HCT116 (cell line): ENCODE measurements at places on chromosomes 4 and X. TPM values are rescaled to one million over a fixed set of nuclear protein-coding genes. Genes with fewer than 3 reads are reported as not detected.

- no peaks in the 10 kb centered on the region for H3K27me3 ChIP-seq
- no peak for DNase-seq
- no peaks in the 10 kb centered on the region for H3K36me3 ChIP-seq
- no peaks in the 10 kb centered on the region for H3K4me1 ChIP-seq
- H3K27ac ChIP-seq = no peak overlapping the region
These were observed 185.7 kb upstream of the ATP6AP2 start for GRCh38 chrX:40395102-40395501.

- no peak overlapping the region for H3K27ac ChIP-seq
- no peak for DNase-seq
- H3K4me1 ChIP-seq = no peaks in the 10 kb centered on the region
- no peak overlapping the region for H3K4me3 ChIP-seq
- no peaks in the 10 kb centered on the region for H3K36me3 ChIP-seq
- no peaks in the 10 kb centered on the region for H3K27me3 ChIP-seq
These were observed 46.3 kb downstream of the ARHGEF9 start for GRCh38 chrX:63738696-63739095.

- H3K4me3 ChIP-seq = no peak overlapping the region
- no peaks in the 10 kb centered on the region for H3K4me1 ChIP-seq
- no peaks in the 10 kb centered on the region for H3K36me3 ChIP-seq
- no peak overlapping the region for H3K27ac ChIP-seq
- H3K27me3 ChIP-seq = no peaks in the 10 kb centered on the region
These were observed 582.4 kb upstream of the ADGRL3 start for GRCh38 chr4:60617731-60618130.

DNA sequence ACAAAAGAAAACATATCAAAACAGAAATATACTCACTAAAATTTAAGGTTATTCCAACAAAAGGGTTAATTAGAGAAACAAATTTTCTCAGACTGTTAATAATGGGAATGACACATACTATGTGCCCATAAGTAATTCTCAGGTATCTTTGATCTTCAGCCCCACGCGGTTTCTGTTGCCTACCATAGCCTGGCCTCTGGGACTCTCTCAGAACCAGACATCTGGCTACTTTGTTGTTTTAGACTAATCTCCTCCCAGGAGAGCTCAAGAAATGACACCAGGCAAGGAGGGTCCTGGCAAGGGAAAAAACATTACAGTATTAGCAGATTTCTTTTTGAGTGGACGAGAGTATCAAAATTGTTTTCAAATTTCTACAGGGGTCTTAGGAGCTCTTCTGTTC is 43.7 kb downstream of the SLC10A7 start:
- H3K27ac ChIP-seq = no peak overlapping the region
- no peak overlapping the region for H3K4me3 ChIP-seq

DNA sequence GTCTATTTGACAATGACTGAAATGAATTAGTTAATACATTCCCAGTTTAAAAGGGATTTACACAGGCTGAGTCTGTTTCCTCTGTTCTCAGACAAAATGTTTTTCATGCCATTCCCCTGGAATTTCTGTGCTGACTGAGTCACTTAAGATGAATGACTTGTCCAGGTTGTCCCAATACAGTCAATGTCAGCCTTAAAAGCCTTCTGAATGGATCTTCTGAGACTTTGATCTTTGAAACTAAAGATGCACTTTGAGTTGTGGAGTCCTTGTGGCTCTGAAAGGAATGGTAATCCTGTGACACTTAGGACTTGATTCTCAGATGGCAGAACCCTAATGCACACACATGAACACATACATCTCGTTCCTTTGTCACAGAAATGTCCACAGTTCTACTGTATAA is 622.2 kb upstream of the GRID2 start:
- 0 out of 2 replicates have a peak, but pooled peaks cover 3% of the 10 kb centered on the region for H3K4me1 ChIP-seq
- no peaks in the 10 kb centered on the region for H3K27me3 ChIP-seq
- no peak overlapping the region for H3K4me3 ChIP-seq
- no peak overlapping the region for H3K27ac ChIP-seq

USP38 gene
- 18.6 TPM for total RNA-seq

DNA sequence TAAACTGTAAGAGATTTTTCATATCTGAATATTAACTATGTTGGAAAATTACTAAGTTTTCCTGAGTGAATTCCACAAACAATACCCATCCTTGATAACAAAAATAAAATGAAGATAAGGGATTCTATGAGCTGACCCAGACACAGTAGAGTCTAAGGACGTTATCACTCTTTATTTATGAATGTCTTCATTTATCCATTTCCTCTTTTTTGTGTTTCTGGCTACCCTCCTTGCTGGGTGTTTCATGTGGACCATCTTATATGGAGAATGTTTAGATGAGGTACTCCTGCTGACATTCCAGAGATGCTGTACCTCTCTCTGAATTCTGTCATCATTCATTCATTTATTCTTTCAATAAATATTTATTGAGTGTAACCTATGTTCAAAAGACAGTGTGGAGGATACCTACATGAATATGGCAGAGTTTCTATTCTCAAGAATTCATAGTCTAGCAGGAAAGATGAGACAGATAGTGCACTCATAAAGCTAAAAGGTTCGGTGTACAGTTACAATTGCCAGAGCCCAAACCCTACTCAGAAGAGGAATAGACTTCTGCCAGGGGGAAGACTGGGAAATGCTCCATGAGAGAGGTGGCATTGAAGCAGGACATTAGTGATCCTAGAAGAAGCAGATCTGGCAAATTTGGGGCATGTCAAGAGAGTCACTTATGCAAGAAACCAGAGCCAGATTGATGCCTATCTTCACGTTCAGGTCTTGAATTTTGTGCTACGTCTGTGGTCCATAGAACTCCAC is 195.8 kb downstream of the MAML3 start:
- DNase-seq = no peak
- H3K27me3 ChIP-seq = peaks cover 16% of the 10 kb centered on the region; the same call in 1 of the 2 replicates
- no peaks in the 10 kb centered on the region for H3K36me3 ChIP-seq
- no peaks in the 10 kb centered on the region for H3K4me1 ChIP-seq

CDKL2 gene
- total RNA-seq = 1.2 TPM

DNA sequence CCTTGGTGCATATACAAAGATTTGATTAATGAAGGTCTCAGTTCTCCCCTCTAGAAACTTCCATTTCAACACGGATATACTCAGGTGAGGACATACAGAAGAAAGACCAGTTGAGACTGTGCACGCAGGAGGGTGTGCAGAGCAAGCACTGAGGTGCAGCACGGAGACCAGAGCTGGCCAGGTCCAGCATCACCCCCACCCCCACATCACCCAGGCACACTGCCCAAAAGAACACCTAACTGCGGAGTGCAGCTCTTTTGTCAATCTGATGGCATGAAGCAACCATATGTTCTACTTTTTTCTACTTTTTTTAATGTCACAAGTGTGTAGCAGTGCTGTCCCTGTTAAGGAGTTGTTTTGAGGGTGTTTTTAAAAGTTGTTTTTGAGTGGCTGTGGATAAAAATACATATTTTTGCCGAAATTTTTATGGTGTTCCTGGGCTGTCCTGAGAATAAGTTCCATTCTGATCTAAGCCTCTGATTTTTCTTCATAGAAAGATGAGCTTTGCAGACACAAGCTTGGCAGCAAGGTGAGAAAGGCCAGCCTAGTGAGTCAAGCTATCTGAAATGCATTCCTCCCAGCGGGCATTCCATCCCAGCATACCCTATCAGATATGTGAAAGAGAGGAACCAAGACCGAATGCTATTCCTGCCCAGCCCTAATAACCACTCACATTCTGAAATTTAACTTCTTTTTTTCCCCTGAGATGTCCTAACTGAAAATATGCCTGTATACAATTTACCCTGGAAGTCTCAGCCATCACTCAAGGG is 173.7 kb downstream of the PTTG2 start:
- H3K27ac ChIP-seq = no peak overlapping the region
- H3K4me3 ChIP-seq = no peak overlapping the region
- H3K36me3 ChIP-seq = 0 out of 2 replicates have a peak, but pooled peaks cover 4% of the 10 kb centered on the region
- no peaks in the 10 kb centered on the region for H3K27me3 ChIP-seq
- no peak for DNase-seq
- H3K4me1 ChIP-seq = no peaks in the 10 kb centered on the region; the same call in 1 of the 2 replicates

- H3K4me1 ChIP-seq = no peaks in the 10 kb centered on the region
- H3K36me3 ChIP-seq = no peaks in the 10 kb centered on the region
- H3K4me3 ChIP-seq = no peak overlapping the region
These were observed 172.6 kb downstream of the FAM47B start for GRCh38 chrX:35115205-35115604.

DNA sequence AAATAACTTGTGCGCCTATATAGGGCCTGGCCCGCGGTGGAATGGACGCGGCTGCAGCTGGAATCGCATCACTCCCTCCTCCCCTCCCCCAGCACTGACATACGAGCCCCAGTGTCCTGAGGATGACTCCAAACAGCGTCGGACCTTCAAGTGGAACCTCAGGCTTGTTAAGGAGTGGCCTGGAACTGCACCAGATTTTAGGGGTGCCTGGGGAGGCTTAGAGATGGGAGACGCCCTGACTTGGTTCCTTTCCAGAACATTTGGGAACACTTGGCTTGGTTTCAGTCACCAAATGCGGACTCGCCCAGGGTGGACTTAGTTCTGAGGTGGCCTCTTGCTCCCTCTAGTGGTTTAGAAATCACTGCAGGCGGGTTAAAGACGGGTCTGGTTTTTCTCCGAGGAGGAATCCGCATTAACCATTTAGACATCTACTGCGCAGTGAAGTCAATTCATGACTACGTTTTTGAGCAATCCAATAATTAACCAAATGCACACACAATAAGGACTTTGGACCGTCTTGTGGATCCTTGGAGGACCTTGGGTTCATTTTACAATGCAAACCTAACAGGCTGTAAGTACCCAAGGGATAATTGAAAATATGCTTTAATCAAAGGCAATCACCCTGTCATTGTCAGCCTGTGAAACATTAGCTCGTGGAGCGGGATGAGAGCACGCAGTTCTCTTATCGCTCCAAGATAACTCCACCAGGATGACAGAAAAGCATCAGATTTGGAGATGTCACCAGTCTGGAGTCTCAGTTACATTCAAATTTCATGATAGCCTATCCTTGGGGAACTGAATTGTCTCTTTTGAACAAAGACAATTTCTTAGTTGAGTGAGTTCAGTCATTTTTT is 11.2 kb upstream of the PDGFRA start:
- no peak overlapping the region; the same call in 1 of the 2 replicates for H3K27ac ChIP-seq
- peak; percentile 71 for DNase-seq
- H3K4me3 ChIP-seq = peak overlapping the region; percentile 50

- no peak within 1 kb of the TSS for H3K4me3 ChIP-seq
- no peaks in the 10 kb centered on the region for H3K36me3 ChIP-seq
- DNase-seq = no peak
- H3K4me1 ChIP-seq = no peaks in the 10 kb centered on the region
These were observed at the start of gene ARHGAP6 for GRCh38 chrX:11665168-11666111. ARHGAP6 (minus strand) TSS chrX:11665920; CDS start chrX:11664828, 1,092 bp downstream.

- peaks cover 5% of the 10 kb centered on the region; the same call in 1 of the 2 replicates for H3K4me1 ChIP-seq
- DNase-seq = no peak
- no peaks in the 10 kb centered on the region for H3K36me3 ChIP-seq
- no peak overlapping the region for H3K27ac ChIP-seq
- H3K4me3 ChIP-seq = no peak overlapping the region
These were observed 167.7 kb downstream of the MGST2 start for GRCh38 chr4:139833151-139833910.
